ACHN (cell line): ENCODE measurements at places on chromosomes 6 and 20.

- DNase-seq = no peak
Observed at GRCh38 chr6:115865914-115866313, 194.8 kb downstream of the FRK start.

- DNase-seq = no peak
Observed at GRCh38 chr6:75170691-75171560, 34.9 kb downstream of the COL12A1 start.

GRCh38 chr20:61923371-61924166 lies 142.1 kb downstream of the TAF4 start:
- DNase-seq = no peak

DNA sequence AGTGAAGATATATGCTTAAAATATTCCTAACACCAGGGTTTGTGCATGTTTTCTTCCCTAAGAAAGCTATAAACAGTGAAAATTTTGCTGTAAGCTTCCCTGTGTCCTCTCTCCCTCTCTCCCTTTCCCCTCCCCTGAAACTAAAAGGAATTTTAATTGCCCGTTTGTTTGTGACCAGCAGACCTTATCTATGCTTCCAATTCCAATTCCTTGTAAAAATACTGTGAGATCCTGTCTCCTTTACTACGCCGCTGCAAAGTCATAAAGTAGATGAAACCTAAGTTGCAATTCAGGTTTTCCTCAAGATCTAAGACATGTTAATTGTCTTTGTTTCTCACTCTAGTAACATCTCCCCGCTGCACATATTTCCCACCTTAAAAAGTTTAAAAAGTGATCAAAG lies 82.3 kb downstream of the DNAH8 start:
- DNase-seq = no peak

DNA sequence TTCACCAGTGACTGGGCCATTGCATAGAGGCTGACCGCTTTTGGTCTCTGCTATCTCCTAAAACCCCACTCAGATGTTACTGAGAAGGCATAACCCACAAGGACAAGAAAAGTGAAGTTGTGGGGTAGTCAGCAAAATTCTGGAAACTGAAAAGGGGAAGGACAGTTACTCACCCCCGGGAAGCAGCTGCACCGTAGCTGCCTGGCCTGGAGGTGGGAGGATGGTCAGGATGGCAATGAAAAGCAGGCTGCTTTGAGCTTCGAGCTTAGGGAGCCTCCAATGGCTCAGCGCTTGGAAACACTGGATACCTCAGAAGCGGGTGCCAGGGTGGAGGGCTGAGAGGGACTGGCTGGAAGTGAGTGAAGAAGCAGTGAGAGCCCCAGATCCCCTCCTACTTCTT lies 56.0 kb downstream of the KCNK5 start:
- no peak for DNase-seq

- DNase-seq = peak; percentile 98
Observed at GRCh38 chr6:25883991-25884390, 9.9 kb upstream of the SLC17A3 start.

GRCh38 chr6:1376653-1377052 lies 12.7 kb upstream of the FOXF2 start:
- DNase-seq = no peak

DNA sequence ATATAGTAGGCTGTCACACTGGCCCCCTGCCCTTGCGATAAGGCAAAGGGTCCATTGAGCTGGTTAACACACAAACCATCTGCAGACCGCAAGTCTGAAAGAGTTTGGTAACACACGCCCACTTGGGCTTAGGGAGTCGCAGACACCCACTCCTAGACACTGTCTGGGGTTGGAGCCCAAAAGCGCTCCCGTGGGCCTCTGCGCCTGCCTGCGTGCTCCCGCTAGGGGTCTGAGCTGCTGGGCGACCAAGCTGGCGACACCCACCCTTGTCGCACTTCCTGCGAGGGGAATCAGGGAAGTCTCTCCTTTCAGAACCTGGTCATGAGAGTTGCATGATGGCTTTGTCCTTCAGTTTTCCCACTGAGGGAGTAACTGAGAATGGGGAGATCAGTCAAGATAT lies 653.0 kb downstream of the HTR1B start:
- DNase-seq = no peak
